ENCODE measurements at places on chromosomes 4 and X.
A peak's percentile ranks its signal among the peaks of the same experiment; 100 is the strongest.

DNA sequence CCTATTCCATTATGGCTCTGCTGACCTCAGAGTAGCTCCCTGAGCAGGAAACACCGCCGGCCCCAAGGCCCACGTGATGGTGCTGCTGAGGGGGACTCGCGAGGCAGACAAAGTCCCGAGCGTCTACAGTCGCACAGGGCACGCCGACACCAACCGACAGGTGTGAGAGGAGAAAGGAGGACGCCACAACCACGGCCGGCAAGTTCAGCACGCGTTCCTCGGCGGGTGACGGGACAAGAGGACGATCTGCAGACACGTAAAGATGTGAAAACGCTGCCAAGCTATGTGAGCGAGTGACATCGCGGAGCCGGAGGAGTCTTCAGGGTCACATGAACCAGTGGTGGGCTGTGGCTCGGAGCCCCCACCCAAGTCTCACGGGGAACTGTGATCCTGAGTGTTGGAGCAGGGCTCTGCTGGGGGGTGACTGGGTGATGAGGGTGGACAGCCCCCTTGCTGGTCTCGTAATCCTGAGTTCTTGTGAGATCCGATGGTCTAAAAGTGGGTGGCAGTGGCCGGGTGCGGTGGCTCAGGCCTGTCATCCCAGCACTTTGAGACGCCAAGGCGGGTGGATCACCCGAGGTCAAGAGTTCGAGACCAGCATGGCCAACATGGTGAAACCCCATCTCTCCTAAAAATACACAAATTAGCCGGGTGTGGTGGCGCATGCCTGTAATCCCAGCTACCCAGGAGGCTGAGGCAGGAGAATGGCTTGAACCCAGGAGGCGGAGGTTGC, 34.0 kb downstream of the PPP2R3B start:
- no peak for DNase-seq

DNA sequence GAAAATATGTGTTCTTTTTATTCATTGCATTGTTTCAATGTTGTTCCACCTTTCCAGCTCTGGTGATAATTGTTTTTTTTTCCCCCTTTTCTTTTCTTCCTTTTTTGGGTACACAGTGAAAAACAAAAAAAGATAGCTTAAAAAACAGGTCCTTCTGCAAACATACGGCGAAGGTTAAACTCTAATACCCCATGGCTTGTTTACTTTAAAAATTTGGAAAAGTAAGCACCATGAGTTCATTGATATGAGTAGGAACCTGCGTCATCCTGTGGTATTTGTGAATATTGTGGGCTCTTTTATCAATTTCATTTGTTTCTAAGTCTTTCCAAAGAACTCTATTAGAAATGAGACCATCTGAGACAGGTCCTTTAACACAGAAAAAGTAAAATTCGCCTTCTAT, 123.5 kb downstream of the CHRNA9 start:
- DNase-seq: no peak

DNA sequence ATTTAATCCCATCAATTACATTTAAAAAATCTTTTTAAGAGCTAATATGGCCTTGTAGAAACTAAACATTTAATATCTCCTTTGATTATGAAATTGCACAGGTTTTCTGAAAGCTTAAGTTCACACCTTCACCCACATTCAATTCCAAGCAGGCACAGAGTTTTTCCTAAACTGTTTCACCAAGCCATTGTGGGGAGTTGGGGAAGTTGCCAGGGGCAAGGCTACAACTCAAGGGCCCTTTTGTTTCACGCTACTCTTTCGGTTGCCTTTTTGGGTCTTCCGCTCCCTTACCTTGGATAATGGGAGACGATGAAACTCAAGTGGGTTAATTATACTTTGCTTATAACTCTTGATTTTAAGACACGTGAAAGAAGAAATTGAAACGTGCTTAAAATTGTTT, 33.3 kb downstream of the APBB2 start:
- no peak for DNase-seq

- no peak for DNase-seq
These were observed 114.5 kb downstream of the COL4A6 start for GRCh38 chrX:108323751-108324150.

DNA sequence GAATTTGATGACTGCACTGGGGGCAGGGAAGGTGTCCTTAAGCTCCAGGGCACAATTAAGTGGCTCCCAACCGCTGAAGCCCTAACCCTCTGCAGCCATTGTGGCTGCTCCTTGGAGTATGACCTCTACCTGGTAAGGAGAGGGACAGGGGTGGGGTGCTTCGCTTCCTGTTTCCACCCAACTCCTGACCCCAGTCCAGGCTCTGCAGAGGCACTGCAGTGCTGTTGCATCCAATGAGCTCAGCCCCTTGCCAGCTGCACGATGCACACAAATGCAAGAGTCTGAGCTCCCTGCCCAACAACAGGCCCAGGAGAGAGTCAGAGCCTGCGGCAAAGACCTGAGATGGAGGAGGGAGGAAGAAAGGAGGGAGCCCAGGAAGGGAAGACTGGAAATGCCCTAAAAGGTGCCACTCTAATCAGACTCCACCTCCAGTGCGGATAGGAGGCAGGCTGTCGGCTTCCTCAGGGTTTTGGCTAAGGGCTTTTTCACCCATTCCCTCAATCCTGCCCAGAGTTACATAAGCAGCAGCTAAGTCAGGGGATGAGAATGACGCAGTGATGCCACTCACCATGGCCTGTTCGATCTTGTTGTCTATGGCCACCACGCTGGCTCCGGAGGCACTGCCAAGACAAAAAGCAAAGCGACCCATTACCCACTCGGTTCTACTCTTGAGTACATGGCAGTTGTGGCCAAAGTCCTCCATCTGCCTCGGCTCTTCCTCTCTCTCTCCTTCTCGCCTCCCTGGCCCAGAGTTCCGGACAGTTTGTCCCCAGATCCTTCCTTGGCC, 60.1 kb downstream of the TSC22D3 start:
- DNase-seq: no peak

GRCh38 chr4:91837608-91838029, 466.1 kb upstream of the GRID2 start:
- DNase-seq: no peak

GRCh38 chr4:26081795-26082498, 167.9 kb downstream of the SMIM20 start:
- peak; percentile 59 for DNase-seq

GRCh38 chr4:53778155-53778554, 186.9 kb upstream of the LNX1 start:
- DNase-seq: no peak

GRCh38 chr4:47550899-47551548, 65.9 kb downstream of the ATP10D start:
- DNase-seq: no peak

GRCh38 chr4:6788123-6788522, 5.6 kb downstream of the KIAA0232 start:
- DNase-seq: no peak

- no peak for DNase-seq
These were observed 303.3 kb downstream of the TECRL start for GRCh38 chr4:64105903-64106302.

DNA sequence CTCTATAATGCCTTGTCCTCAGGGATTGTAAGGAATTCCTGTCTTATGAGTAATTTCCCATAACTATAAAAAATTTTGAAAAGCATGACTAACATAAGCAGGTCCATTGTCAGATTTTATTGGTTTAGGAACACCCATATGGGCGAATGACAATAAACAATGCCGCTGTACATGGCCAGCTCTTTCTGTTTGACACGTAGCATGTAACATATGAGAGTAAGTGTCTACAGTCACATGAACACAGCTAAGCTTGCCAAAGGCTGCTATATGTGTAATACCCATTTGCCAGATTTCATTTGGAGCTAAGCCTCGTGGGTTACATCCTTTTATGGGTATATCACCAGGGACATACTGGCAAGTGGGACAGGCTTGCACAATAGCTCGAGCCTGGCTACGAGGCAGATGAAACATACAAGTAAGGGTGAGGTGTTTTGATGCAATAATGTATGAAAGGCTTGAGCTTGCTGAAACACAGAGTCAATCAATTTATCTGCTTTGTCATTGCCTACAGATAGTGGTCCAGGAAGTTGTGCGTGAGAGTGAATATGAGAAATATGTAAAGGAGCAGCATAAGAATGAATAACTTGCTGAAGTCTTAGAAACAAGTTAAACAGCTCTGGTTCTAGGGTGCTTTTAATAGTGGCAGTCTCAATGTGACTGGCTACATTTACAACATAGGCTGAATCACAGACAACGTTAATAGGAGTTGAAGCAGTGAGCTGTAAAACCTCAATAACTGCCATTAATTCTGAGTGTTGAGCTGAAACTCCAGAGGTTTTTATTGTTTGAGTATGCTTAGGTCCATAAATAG, 67.4 kb upstream of the UGT2B10 start:
- peak; percentile 3 for DNase-seq

DNA sequence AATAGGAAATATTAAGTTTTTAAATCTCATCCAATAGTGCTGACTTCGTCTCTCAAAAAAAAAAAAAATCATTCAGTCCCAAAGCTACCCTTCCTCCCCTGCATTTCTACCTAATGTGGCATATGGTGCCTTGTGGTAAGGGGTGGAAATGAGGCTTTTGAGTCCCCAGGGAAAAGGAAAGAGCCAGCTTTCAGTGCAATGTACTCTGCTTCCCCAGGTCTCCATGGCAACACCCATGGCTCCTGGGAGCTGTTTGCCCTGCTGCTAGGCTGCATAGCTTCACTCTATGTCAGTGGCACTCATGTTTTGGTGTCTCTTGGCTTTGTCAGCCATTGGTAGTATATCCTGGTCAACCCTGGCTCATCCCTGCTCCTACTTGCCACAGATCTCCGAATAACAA, 175.9 kb downstream of the SLC39A8 start:
- peak; percentile 55 for DNase-seq

- DNase-seq: no peak
These were observed 4.4 kb downstream of the LRCH2 start for GRCh38 chrX:115229337-115230003.

GRCh38 chrX:7318661-7319060, 170.7 kb upstream of the PUDP start:
- no peak for DNase-seq

DNA sequence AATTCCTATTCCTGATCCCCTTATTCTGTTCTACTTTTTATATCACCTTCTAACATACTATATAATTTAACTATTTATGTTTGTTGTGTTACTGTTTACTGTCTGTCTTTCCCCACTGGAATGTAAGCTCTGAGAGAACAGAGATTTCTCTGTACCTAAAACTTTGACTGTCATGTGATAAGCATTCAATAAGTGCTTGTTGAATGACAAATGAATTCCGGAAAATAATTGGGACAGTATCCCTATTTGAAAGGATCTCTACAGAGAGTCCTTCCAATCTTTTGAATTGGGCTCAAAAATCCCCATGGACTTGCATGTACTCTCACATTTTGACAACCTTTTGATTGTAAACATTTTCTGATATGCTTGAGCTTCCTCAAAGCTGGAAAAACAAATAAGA, 1.6 kb upstream of the MMGT1 start:
- DNase-seq: no peak

DNA sequence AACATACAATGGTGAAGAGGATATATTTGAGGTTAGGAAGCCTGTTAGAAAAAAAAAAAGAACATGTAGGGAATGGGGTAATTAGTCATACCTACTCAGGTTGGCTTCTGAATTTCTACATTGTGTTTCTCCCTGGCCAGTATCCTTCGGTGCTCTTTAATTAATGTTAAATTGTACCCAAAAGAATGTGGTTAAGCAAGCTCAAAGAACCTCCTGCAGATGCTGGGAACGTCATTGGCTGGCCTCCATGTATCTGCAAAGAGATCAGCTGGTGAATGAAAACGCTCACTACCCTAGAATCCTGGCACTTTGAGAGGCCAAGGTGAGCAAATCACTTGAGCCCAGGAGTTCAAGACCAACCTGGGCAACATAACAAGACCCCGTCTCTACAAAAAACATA, 942.3 kb upstream of the PRKX start:
- DNase-seq: no peak

- DNase-seq: no peak
These were observed 7.4 kb upstream of the KDR start for GRCh38 chr4:55132775-55133174.

GRCh38 chrX:41145920-41146608, 60.8 kb downstream of the USP9X start:
- DNase-seq: peak; percentile 17

GRCh38 chrX:139382529-139382928, 148.0 kb upstream of the F9 start:
- DNase-seq: no peak

DNA sequence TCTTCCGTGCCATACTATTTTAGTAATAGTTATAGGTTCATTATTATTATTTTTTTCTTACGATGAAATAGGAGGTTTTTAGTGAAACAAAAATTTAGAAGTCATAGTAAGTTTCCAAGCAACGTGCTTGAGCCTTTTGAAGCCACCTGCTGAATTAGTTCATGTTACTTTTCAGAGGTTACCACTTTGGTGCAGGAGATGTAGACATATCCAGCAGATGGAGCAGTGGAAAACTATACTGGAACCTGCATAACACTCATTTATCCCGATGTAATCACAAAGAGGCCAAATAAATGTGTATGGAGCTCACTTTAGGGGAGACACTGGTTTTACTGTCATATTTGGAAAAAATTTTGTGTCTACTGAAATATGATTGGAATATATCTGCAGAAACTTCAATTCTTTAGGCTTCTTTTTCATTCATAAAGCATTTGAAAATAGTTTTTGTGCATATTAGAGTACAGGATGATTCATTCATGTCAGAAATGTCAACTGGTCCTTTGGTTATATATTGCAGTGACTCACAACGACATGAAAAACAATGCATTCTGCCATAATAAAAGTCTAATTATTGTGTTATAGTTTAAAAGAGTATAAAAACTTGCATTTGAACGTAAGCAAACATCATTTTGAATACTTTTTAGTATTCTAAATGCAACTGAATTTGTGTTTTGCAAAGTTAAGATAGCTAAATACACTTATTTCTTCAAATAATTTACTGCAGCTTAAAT, 2182.9 kb upstream of the TENM3 start:
- DNase-seq: peak; percentile 50

- no peak for DNase-seq
These were observed 2.0 kb downstream of the DDX3X start for GRCh38 chrX:41335958-41336331.

Data from A673 (cell line).